ENCODE measurements at places on chromosomes 7 and 10. TPM values are rescaled to one million over a fixed set of nuclear protein-coding genes. Genes with fewer than 3 reads are reported as not detected.

GRCh38 chr7:43768201-43768886 lies 9.9 kb downstream of the BLVRA start:
- peak; percentile 48 for DNase-seq
- no peaks in the 10 kb centered on the region for H3K36me3 ChIP-seq
- H3K27me3 ChIP-seq = peaks cover 13% of the 10 kb centered on the region
- no peak overlapping the region for H3K4me3 ChIP-seq

- peaks cover 8% of the 10 kb centered on the region for H3K4me1 ChIP-seq
- DNase-seq = no peak
- no peaks in the 10 kb centered on the region for H3K27me3 ChIP-seq
- no peak overlapping the region for H3K27ac ChIP-seq
- no peaks in the 10 kb centered on the region for H3K36me3 ChIP-seq
Measured at GRCh38 chr10:104300002-104300735, 31.2 kb downstream of the GSTO2 start.

GRCh38 chr10:33386926-33387325 lies 52.5 kb upstream of the NRP1 start:
- H3K27ac ChIP-seq = no peak overlapping the region
- H3K4me3 ChIP-seq = no peak overlapping the region
- H3K36me3 ChIP-seq = no peaks in the 10 kb centered on the region
- DNase-seq = peak; percentile 49
- no peaks in the 10 kb centered on the region for H3K27me3 ChIP-seq
- no peaks in the 10 kb centered on the region for H3K4me1 ChIP-seq

- peaks cover 32% of the 10 kb centered on the region for H3K27me3 ChIP-seq
- H3K27ac ChIP-seq = no peak overlapping the region
- H3K36me3 ChIP-seq = no peaks in the 10 kb centered on the region
- no peak overlapping the region for H3K4me3 ChIP-seq
Measured at GRCh38 chr7:1372063-1372462, 87.2 kb downstream of the MICALL2 start.

GRCh38 chr10:48608279-48608681 lies 3.4 kb upstream of the ARHGAP22 start:
- H3K36me3 ChIP-seq = no peaks in the 10 kb centered on the region
- peak; percentile 91 for DNase-seq
- no peaks in the 10 kb centered on the region for H3K27me3 ChIP-seq
- H3K4me1 ChIP-seq = peaks cover 10% of the 10 kb centered on the region
- no peak overlapping the region for H3K4me3 ChIP-seq

- H3K4me1 ChIP-seq = no peaks in the 10 kb centered on the region
- no peak overlapping the region for H3K4me3 ChIP-seq
- peak; percentile 77 for DNase-seq
- H3K36me3 ChIP-seq = no peaks in the 10 kb centered on the region
Measured at GRCh38 chr10:84204122-84204521, 9.8 kb downstream of the CDHR1 start.

- peaks cover 13% of the 10 kb centered on the region for H3K36me3 ChIP-seq
- H3K27ac ChIP-seq = peak overlapping the region; percentile 99
- H3K4me1 ChIP-seq = no peaks in the 10 kb centered on the region
- peak; percentile 81 for DNase-seq
- H3K27me3 ChIP-seq = no peaks in the 10 kb centered on the region
Measured at GRCh38 chr7:5429857-5430611, 6.4 kb upstream of the TNRC18 start.

- no peak overlapping the region for H3K27ac ChIP-seq
- H3K27me3 ChIP-seq = no peaks in the 10 kb centered on the region
- H3K36me3 ChIP-seq = no peaks in the 10 kb centered on the region
- H3K4me1 ChIP-seq = no peaks in the 10 kb centered on the region
- DNase-seq = no peak
- no peak overlapping the region for H3K4me3 ChIP-seq
Measured at GRCh38 chr7:47711776-47712175, 129.9 kb upstream of the TNS3 start.

GRCh38 chr7:29612596-29612995 lies 49.0 kb downstream of the PRR15 start:
- no peaks in the 10 kb centered on the region for H3K36me3 ChIP-seq
- DNase-seq = no peak
- H3K4me3 ChIP-seq = no peak overlapping the region
- peaks cover 14% of the 10 kb centered on the region for H3K4me1 ChIP-seq
- H3K27ac ChIP-seq = no peak overlapping the region
- H3K27me3 ChIP-seq = no peaks in the 10 kb centered on the region

- H3K36me3 ChIP-seq = no peaks in the 10 kb centered on the region
- no peaks in the 10 kb centered on the region for H3K4me1 ChIP-seq
- H3K27me3 ChIP-seq = no peaks in the 10 kb centered on the region
Measured at GRCh38 chr7:158543840-158544239, 43.8 kb downstream of the PTPRN2 start.

Gene OR6B1
- not detected for total RNA-seq

Gene WAC
- 110 TPM for total RNA-seq

Gene MAGI2
- 28.8 TPM for total RNA-seq

All from endodermal cell (in vitro differentiated cells).